ENCODE measurements at places on chromosomes 3 and 15. TPM values are rescaled to one million over a fixed set of nuclear protein-coding genes. Genes with fewer than 3 reads are reported as not detected.

Gene TRPC1
- 59.4 TPM for total RNA-seq

Gene C3orf80
- not detected for total RNA-seq

Gene SH2D7
- not detected for total RNA-seq

Gene TMEM212
- not detected for total RNA-seq

Data from uterus (tissue), 4 donors.